Glutamatergic neuron (in vitro differentiated cells): ENCODE measurements at places on chromosomes 3 and 15.

DNA sequence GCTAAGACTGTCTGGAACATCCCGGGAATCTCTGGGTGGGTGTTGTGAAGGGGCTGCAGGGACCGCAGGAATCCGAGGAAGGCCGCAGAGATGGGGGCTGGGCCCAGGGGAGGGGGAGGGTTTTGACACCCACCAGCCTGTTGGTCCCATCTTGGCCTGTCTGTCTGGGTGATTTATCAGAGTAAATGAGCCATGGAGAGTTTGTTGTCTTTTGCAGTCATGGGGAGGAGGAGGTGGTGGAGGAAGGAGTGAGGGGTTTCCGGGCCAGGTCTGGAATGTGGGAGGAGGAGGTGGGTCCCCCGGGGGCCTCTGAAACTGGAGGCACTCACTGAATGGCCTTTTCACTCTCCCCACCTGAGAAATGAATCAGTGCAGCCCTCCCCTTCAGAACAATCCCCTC lies 11.5 kb downstream of the SEMA3F start:
- DNase-seq, result no peak

- DNase-seq, result no peak
Measured at GRCh38 chr3:11274566-11275142, 2.5 kb downstream of the ATG7 start.

DNA sequence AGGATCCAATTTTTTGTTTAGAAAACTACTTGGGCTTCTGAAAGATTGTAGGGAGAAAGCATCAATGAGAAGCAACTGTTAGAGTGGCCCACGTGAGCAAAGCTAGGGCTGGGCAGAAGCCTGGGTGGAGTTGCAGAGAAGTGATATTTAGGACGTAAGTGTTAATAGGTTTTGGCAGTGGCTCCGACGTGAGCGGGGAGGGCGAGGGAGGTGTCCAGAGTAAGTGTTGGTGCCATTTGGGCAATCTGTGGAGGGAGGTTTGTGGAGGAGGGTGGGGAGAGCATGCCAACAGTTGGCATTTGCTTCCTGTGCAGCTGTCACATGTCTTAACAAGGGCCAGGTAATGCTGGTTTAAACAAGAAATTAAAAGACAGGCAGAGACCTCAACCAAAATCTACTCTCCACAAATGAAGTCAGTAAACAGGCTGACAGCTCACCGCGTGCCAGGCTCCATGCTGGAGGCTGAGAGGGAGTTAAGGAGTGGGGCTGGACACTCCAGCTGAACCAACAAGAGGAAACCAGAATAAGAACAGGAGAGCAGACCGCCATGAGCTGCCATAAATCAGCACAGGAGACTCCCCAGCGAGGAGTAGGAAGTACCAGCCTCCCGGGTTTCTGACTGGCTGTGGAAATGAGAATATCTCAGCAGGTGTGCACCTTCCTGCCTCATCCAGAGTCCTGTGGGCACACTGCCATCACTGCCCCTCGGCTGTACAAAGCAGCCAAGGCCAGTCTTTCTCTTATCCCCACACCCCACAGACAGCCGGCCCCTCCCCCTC lies 232.6 kb downstream of the ABHD5 start:
- DNase-seq, result no peak

DNA sequence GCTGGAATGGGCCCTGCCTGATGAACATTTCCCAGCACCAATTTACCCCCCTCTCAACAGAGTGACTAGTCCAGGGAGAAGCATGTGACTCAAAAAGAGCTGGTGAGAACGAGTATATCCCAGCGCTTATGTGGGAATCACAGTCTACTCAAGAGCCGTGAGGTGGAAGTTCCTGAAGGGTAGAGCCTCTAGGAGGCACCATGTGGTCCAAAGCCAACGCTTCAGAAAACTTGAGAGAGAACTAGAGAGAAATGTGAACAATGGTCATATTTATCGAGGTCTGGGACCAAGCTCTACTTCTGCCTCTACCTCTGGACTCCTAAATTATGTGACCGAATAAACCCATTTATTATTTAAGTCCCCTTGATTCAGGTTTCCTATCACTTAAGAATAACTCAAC lies 111.0 kb upstream of the RAP2B start:
- DNase-seq, result no peak

GRCh38 chr3:71568207-71568606 lies 15.3 kb downstream of the FOXP1 start:
- DNase-seq, result no peak

DNA sequence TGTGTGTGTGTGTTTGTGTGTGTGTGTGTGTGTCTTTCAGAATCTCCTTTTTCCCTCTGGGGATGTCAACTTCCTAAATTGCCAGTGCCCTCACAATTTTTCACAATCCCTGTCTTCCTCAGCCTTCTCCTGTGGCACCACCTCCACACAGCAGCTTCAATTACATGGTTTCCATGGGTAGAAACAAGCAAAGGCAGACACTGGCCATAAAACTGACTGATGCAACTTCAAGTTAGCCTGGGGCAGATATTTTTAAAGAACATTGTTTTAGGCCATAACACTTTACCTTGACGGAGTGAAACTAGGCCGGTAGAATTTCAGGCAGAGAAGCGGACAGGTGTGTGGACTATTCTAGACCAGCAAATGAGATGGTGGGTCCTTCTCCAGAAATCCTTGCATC lies 405.8 kb upstream of the SUCLG2 start:
- no peak for DNase-seq

GRCh38 chr3:197599089-197599765 lies 43.5 kb upstream of the BDH1 start:
- peak; percentile 91 for DNase-seq
